Neural crest cell (in vitro differentiated cells): ENCODE measurements at places on chromosomes 13 and 19. TPM values are rescaled to one million over a fixed set of nuclear protein-coding genes. Genes with fewer than 3 reads are reported as not detected.

- peak overlapping the region; percentile 96 for H3K27ac ChIP-seq
- peak overlapping the region; percentile 68 for H3K4me3 ChIP-seq
- peaks cover 36% of the 10 kb centered on the region for H3K27me3 ChIP-seq
- no peak for DNase-seq
These were observed 17.2 kb downstream of the CCDC97 start for GRCh38 chr19:41327076-41327575.

- H3K36me3 ChIP-seq: no peaks in the 10 kb centered on the region
- H3K4me3 ChIP-seq: no peak overlapping the region
- H3K27ac ChIP-seq: no peak overlapping the region
- DNase-seq: no peak
These were observed 11.3 kb upstream of the ZBTB7A start for GRCh38 chr19:4077800-4078684.

GRCh38 chr13:85557691-85558467 is 241.3 kb downstream of the SLITRK6 start:
- no peak for DNase-seq
- H3K36me3 ChIP-seq: no peaks in the 10 kb centered on the region
- no peaks in the 10 kb centered on the region for H3K4me1 ChIP-seq

GRCh38 chr19:18312092-18312534 is 10.8 kb downstream of the LSM4 start:
- DNase-seq: no peak
- H3K4me3 ChIP-seq: no peak overlapping the region
- peaks cover under 1% of the 10 kb centered on the region for H3K4me1 ChIP-seq
- no peaks in the 10 kb centered on the region for H3K27me3 ChIP-seq
- no peak overlapping the region for H3K27ac ChIP-seq
- no peaks in the 10 kb centered on the region for H3K36me3 ChIP-seq

DNA sequence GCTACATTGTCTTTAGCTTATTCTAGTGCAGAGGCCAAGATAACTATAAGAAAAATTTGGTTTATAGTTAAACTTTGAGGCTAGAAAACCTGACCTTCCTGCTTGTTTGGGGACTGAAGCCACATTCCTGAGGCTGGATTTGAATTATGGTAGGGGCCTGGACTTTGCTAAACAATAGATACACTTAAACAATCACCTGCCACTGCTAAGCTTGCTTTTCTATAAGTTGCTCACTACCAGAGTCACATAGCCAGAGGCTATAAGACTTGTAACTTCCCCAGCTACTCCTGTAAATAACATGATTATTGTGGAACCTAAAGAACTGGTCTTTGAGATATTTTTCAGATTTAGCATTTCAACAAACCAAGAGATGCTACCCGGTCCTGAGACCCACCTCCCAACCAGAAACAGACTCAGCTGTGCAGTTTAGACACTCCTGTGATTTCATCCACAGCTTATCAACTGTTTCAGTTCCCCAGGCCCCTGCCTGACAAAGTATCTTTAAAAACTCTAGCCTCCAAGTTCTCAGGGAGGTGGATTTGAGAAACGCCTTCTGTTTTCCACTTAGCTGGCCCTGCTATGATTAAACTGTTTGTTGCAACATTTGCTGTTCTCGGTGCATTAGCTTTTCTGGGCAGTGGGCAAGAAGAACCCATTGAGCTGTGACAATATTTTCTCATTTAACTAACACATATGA is 77.7 kb downstream of the MIPEP start:
- peaks cover 18% of the 10 kb centered on the region for H3K4me1 ChIP-seq
- H3K36me3 ChIP-seq: peaks cover 5% of the 10 kb centered on the region
- no peaks in the 10 kb centered on the region for H3K27me3 ChIP-seq
- no peak overlapping the region for H3K4me3 ChIP-seq
- DNase-seq: no peak

GRCh38 chr13:102911336-102911735 is 65.5 kb downstream of the ERCC5 start:
- H3K27ac ChIP-seq: no peak overlapping the region
- peaks cover 8% of the 10 kb centered on the region for H3K4me1 ChIP-seq
- no peaks in the 10 kb centered on the region for H3K27me3 ChIP-seq
- H3K36me3 ChIP-seq: no peaks in the 10 kb centered on the region

GRCh38 chr13:28609926-28610325 is 49.0 kb upstream of the POMP start:
- no peaks in the 10 kb centered on the region for H3K4me1 ChIP-seq
- H3K4me3 ChIP-seq: no peak overlapping the region

- H3K4me1 ChIP-seq: no peaks in the 10 kb centered on the region
- no peak overlapping the region for H3K4me3 ChIP-seq
- no peaks in the 10 kb centered on the region for H3K27me3 ChIP-seq
- no peak for DNase-seq
These were observed 27.2 kb downstream of the MED26 start for GRCh38 chr19:16600824-16601223.

DNA sequence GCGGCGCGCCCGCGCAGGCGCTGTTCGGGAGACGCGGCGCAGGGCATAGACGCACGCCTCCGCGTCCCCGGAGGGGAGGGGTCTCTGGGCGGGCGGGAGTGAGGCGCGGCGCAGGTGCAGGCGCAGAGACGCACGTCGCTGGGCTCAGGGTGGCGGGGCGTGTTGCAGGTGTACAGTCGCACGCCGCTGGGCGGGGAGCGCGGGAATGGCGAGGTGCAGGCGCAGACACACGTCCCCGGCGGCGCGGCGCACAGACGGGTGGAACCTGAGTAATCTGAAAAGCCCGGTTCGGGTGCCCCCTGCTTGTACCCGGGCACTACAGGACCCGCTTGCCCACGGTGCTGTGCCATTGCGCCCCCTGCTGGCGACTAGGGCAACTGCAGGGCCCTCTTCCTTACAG is 44.7 kb downstream of the PLPP2 start:
- H3K27me3 ChIP-seq: peaks cover 10% of the 10 kb centered on the region
- DNase-seq: no peak
- H3K4me1 ChIP-seq: no peaks in the 10 kb centered on the region
- H3K27ac ChIP-seq: no peak overlapping the region
- H3K4me3 ChIP-seq: no peak overlapping the region
- no peaks in the 10 kb centered on the region for H3K36me3 ChIP-seq

DNA sequence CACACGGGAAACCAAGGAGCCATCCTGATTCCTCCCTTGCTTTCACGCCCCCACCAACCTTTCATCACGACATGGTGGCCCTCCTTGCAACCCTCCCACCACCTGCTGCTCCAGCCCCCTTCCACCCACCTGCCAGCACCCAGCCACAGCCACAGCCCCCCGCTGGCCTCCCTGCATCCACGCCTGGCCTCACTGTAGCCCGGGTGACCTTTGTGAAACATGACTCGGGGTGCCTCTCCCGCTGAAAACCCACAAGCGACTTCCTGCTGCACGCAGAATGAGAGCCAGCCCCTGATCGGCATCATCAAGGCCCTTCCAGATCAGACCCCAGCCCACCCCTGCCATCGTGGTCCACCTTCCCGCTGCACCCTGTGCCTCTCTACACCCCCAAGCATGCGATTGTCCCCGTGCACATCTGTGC is 14.9 kb downstream of the POP4 start:
- H3K4me1 ChIP-seq: peaks cover 7% of the 10 kb centered on the region
- no peak overlapping the region for H3K4me3 ChIP-seq
- peak overlapping the region; percentile 57 for H3K27ac ChIP-seq
- H3K27me3 ChIP-seq: peaks cover 9% of the 10 kb centered on the region
- no peak for DNase-seq

- H3K4me3 ChIP-seq: no peak overlapping the region
- no peak overlapping the region for H3K27ac ChIP-seq
- no peak for DNase-seq
- H3K27me3 ChIP-seq: no peaks in the 10 kb centered on the region
- H3K36me3 ChIP-seq: no peaks in the 10 kb centered on the region
- H3K4me1 ChIP-seq: peaks cover 14% of the 10 kb centered on the region
These were observed 1152.9 kb downstream of the PCDH9 start for GRCh38 chr13:66077132-66077689.

- no peak for DNase-seq
- H3K36me3 ChIP-seq: no peaks in the 10 kb centered on the region
- no peak overlapping the region for H3K4me3 ChIP-seq
- H3K27me3 ChIP-seq: no peaks in the 10 kb centered on the region
These were observed 31.5 kb upstream of the MAP3K10 start for GRCh38 chr19:40159744-40160143.

GRCh38 chr19:9741476-9742171 is 26.9 kb downstream of the ZNF846 start:
- DNase-seq: no peak
- H3K4me3 ChIP-seq: no peak overlapping the region
- H3K4me1 ChIP-seq: no peaks in the 10 kb centered on the region

- no peaks in the 10 kb centered on the region for H3K27me3 ChIP-seq
- no peak for DNase-seq
- H3K36me3 ChIP-seq: no peaks in the 10 kb centered on the region
- no peak overlapping the region for H3K4me3 ChIP-seq
- H3K4me1 ChIP-seq: no peaks in the 10 kb centered on the region
These were observed 1331.5 kb upstream of the PCDH20 start for GRCh38 chr13:62747152-62747551.

DNA sequence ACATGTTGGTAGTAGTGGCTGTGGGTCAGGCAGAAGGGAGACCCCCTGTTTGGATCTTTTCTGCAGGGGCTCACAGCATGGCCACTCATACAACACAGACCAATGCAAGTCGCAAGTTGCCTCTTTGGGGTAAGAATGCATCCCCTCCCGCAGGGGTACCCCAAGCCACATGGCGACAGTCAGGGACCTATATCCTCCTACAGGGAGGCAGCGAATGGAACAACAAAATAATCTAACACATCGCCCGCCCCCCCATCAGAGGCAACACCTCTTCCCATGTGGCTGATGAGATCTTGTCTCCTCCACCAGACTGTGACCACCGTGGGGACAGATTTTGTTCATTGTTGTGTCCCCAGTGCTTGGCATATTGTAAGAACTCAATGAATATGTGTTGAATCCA is 40.7 kb upstream of the PNMA8B start:
- H3K4me1 ChIP-seq: peaks cover 13% of the 10 kb centered on the region
- no peaks in the 10 kb centered on the region for H3K36me3 ChIP-seq
- no peaks in the 10 kb centered on the region for H3K27me3 ChIP-seq
- H3K27ac ChIP-seq: no peak overlapping the region

DNA sequence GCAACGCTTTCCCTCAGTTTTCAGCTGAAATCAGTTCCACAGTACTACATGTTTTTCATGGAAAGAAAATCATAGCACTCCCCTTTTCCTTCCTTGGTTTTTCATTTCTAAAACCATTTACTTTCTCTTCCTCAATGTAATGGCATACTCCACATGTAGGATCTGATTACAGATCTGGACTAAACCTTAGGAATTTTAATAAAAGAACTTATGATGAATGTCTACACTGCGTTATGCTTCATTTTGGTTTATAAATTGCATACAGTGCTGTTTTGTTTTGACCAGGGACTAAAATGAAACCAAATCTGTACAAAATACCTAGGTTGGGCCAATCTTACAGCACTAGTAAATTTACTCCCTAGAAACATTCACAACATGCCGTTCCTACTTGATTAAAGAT is 589.9 kb downstream of the TBC1D4 start:
- no peak overlapping the region for H3K4me3 ChIP-seq
- H3K4me1 ChIP-seq: no peaks in the 10 kb centered on the region
- DNase-seq: no peak

The MIER2 gene
- total RNA-seq: 43.8 and 45.8 TPM in 2 replicates

The ERICH4 gene
- total RNA-seq: not detected in 2 replicates

The ZNF548 gene
- total RNA-seq: 22.1 and 22.4 TPM in 2 replicates

The PRTN3 gene
- total RNA-seq: not detected in 2 replicates

The RNF225 gene
- total RNA-seq: 1.5 and 1.6 TPM in 2 replicates

The ZNF585A gene
- total RNA-seq: 10.2 and 12.8 TPM in 2 replicates

The SLITRK5 gene
- 5.3 and 5.4 TPM in 2 replicates for total RNA-seq

The PROZ gene
- total RNA-seq: not detected in 2 replicates

The CNOT3 gene
- total RNA-seq: 87.6 and 95.5 TPM in 2 replicates
